BJ (cell line): ENCODE measurements at places on chromosomes 2 and 18.
A peak's percentile ranks its signal among the peaks of the same experiment; 100 is the strongest.

GRCh38 chr18:70195014-70195614 is 10.4 kb downstream of the RTTN start:
- DNase-seq: no peak

- no peak for DNase-seq
Measured at GRCh38 chr2:176164611-176165369, 7.7 kb downstream of the HOXD3 start.

DNA sequence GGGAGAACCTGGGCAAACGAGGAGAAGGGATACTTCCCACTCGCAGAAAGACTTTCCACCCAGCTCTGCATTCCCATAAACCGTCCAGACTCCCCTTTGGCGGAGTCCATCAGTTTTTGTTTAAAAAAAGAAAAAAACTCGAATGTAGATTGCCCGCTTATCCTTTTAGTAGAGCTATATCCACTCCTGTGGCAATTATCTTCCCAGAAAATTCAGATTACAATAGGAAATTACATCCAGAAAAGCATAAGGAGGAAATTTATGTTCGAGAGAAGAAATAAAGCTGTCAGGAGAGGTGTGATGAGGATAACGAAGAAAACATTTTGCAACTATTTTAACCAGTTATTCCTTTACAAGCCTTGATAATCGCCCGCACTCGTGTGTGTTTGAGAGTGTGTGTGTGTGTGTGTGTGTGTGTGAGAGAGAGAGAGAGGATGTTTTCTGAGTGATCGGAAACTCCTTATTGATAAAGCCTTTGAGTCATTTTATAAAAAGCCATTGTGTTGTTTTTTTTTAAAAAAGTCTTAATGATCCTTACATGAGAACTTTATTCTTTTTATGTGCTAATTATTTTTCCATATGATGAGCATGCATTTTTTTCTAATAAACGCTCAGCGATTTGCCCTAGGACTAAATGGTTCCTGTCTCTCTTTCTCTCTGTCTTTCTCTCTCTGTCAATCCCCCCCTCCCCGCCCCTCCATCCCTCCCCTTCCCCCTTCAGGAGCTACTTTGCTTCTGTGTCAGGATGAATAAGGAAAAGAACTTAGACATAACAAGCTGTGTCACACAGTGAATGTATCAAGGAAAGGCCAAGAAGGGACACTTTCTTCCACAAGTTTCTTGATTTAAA is 1.1 kb upstream of the PPP3R1 start:
- no peak for DNase-seq

DNA sequence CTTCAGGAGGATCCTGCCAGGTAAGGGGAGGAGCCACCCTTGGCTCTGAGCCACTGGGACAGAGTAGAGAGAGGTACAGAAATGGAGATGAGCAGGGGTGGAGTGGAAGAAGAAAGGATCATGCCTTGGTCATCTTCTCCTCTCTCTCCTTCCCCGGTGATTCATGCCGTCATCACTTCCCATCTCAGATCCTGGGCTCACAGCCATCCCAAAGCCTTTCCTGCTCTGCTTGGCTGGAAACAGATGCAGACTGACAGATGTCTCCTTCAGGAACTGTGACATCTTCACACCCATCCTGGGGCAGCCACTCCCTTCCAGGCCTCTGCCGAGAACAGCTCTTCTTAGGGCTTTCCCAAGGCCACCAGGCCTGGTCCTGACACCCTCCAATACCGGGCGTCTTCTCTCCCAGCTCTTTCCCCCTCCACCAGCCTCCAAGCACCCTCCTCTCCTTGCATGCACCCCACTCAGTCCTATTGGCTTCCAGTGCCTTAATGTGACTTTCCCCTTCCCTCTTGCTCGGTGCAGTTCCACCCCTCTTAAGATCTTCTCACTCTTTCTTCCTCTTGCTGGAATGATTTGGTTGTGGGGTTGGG is 58.3 kb upstream of the TNP1 start:
- peak; percentile 23 for DNase-seq
